NCI-H1105 treated with DMSO at 0.1 percent for 48 hours (cell line): ENCODE measurements at places on chromosomes 5 and 9.

- no peak for DNase-seq
Observed at GRCh38 chr5:112983363-112983762, 6.8 kb downstream of the DCP2 start.

GRCh38 chr9:136656795-136657611 is 5.7 kb upstream of the EGFL7 start:
- no peak for DNase-seq

DNA sequence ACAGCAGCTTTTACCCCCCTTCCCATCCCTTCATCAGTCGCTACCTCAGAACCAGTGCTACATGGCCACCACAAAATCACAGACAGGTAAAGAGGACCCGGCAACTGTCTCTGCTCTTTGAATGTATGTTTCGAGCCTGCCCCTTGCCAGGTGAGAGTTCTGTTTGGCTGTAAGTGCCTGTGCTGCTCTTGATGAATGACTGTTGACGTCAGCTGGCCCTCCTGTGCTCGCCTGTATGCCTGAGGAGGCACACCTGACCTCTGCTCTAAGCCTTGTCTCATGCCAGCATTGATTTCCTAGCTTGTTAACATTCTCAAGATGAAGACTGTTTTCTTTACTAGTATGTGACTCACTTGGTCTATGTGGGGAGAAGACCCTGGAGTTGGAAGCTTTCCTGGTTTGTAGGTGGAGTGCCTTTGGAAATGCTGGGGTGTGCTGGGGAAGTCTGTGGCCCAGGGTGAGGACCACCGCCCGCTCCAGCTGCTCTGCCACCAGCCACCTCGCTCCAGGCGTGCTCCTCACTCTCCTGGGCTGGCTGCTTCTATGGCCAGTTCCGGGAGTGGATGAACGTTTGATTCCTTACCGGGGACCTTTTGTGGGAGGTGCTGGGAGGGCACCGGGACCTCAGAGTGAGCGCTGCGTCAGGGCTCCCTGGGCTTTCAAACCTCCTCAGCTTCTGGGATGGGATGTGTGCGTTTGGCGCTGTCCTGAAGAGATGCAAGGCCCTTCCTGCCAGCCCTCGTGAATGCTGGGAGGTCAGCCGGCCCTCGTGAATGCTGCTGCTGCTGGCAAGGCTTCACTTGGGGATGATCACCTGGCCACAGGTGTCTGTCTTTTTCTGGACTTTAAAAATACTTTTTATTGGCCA is 109.9 kb downstream of the EHMT1 start:
- no peak for DNase-seq

- no peak for DNase-seq
Observed at GRCh38 chr5:1445313-1445688, at the start of gene SLC6A3. SLC6A3 (minus strand) TSS chr5:1445440; CDS start chr5:1443197, 2,243 bp downstream.

GRCh38 chr5:135319928-135320606 is 79.0 kb downstream of the MACROH2A1 start:
- no peak for DNase-seq

DNA sequence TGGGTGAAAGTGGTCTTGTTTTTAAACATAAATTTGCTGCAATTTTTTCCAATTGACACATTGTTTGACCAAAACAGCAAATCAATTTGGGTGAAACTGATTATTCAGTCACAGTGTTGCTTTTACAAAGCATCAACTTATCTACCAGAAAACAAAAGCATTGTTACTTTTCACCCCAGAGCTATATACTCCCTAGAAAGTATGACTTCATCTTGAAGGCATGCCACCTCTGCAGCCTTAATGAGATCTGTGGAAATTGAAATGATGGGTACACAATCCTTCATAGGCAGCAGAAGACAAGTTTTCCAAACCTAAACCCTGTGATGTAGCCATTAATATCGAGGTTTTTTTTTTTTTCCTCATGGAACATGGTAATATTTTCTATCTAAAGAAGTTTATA is 615.9 kb downstream of the CHSY3 start:
- DNase-seq, result no peak
